Daoy (cell line): ENCODE measurements at places on chromosomes 6 and 20. TPM values are rescaled to one million over a fixed set of nuclear protein-coding genes. Genes with fewer than 3 reads are reported as not detected.

Gene ELOVL4
- 2.5 and 4.2 TPM in 2 replicates for total RNA-seq

Gene EEF1A2
- total RNA-seq, result 3.9 and 6.4 TPM in 2 replicates

Gene THEMIS
- not detected in 2 replicates for total RNA-seq

Gene SLC17A3
- not detected in 2 replicates for total RNA-seq

Gene ARHGAP40
- total RNA-seq, result not detected in 2 replicates

Gene CYP39A1
- total RNA-seq, result 2.9 and 5.1 TPM in 2 replicates

Gene TXNDC5
- 373 and 390 TPM in 2 replicates for total RNA-seq

Gene C6orf141
- 7.3 and 13.2 TPM in 2 replicates for total RNA-seq

Gene AGPAT4
- 5.5 and 8.4 TPM in 2 replicates for total RNA-seq

Gene RSPO4
- 2.1 TPM in 1 of 2 replicates, not detected in the other for total RNA-seq

Gene MAS1
- total RNA-seq, result not detected in 2 replicates

Gene KCNK5
- total RNA-seq, result 5.2 and 7.1 TPM in 2 replicates

Gene TMEM74B
- 0.06 TPM in 1 of 2 replicates, not detected in the other for total RNA-seq
